ENCODE measurements at places on chromosomes 4 and X.

- no peak for DNase-seq
Measured at GRCh38 chr4:4386736-4387392, at the start of gene NSG1. Gene NSG1, plus strand, starts transcription at chr4:4387102. Its CDS starts 528 bp downstream, at chr4:4387630.

GRCh38 chrX:123871309-123871708, 11.5 kb downstream of the XIAP start:
- no peak for DNase-seq

DNA sequence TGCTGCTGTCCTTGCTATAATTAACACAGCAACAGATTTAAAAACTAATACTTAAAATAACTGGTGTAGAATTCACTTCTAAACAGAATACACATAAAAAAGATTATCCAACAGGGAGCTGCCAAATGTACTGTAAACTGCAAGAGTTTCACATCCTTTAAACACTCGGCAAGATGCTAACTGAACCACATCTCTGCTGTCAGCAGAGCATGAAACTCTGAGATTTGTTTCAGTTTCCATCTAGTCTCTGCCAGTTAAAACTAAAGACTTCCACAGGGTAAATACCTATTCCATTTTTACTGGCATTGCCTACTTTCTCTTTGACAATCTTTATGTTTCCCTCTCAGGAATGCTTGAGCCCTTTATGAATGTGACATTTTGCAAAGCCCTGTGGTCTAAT, 127.7 kb downstream of the SLC7A11 start:
- DNase-seq: peak; percentile 4

GRCh38 chrX:130120746-130121504, 10.6 kb upstream of the ELF4 start:
- DNase-seq: peak; percentile 78

DNA sequence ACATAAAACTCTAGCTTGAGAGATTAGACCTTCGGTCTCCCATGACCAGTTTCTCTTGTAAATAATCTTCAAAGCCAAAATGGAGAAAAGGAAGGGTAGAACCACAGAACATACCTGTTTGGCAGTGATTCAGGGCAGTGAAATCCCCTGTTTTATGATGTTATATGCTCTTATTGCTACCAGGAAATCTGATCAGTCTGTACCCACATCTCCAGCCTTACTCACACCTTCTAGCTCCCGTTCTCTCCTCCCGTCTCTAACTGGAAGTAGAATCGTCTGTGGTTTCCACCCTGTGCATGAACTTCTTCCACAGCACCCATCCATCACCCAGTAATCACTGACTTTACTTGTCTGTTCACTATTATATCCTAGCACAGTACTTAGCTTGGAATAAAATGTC, 42.9 kb downstream of the NKX6-1 start:
- DNase-seq: no peak

GRCh38 chr4:27350161-27350560, 489.5 kb downstream of the STIM2 start:
- peak; percentile 4 for DNase-seq

All from fibroblast of upper back skin (primary cell).